ENCODE measurements at places on chromosomes 5 and 9.

- no peak for DNase-seq
Observed at GRCh38 chr5:142826741-142827492, 56.7 kb downstream of the ARHGAP26 start.

DNA sequence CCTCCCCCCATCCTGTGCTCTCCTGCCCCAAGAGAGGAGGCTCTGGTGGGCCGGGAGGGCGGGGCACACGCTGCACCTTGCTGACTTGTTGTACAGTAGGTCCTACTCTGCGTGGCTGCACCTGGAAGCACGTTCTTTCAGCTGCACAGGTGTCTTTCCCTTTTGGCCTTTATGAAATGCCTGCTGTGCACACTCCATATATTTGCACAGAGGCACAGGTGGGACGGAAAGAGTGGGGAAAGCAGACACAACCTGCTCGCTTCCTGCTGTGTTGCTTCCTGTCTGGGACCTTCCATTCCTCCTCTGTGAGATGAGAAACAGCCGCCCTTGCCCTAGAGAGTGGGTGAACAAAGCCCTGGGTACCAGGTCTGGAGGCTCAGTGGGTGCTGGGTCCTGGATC, 4.8 kb downstream of the USP20 start:
- DNase-seq, result no peak

- no peak for DNase-seq
Observed at GRCh38 chr9:100698945-100699344, 121.1 kb downstream of the CAVIN4 start.

GRCh38 chr5:51278539-51278938, 104.7 kb upstream of the ISL1 start:
- no peak for DNase-seq

GRCh38 chr9:131748411-131748955, 8.6 kb upstream of the RAPGEF1 start:
- DNase-seq, result no peak

DNA sequence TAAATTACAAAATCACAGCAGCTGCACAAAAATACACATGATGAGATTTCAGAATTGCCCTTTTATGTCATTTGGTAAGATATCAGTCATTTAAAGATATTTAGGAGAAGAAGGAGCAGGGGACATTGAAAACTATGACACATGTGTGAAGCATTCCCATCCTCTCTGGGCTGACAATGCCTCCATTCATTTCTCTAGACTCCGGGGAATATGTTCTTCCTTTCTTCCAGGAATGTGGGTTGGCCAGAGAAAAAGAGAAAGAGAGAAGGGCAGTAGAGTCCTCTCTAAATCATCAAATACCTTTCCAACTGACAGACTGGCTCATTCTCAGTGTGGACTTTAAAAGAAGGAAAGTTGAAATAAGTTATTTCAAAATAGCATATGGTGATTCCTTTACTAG, 205.6 kb upstream of the ADAMTSL1 start:
- DNase-seq, result no peak

DNA sequence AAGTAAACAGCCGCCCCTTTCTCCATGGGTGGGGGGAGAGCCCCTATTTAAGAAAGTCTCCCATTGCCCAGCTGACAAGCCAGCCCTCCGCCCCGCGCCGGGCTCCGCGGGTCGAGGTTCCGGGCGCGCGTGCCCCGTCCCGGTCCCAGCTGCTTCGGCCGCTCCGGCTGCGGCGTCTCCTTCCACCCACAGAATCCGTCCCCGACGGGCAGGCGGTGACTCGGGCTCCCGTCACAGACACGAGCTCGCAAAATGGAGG, 223 bp downstream of the NR3C1 start:
- DNase-seq, result no peak

DNA sequence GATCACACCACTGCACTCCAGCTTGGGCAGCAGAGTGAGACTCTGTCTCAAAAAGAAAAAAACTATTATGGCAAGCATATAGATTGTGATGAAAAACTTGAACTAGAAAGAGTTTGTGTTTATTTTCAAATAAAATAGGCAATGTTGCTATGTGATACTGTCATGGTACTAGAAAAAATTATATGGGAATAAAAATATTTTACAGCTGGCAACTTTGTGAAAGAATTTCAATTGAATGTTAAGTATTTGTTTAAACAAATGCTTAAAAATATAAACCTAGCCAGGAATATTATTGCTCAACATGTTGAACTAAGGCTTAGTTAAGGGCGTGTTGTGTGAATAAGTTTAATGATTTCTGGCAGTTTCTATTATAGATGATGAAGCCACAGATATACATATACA, 31.7 kb downstream of the HSDL2 start:
- no peak for DNase-seq

DNA sequence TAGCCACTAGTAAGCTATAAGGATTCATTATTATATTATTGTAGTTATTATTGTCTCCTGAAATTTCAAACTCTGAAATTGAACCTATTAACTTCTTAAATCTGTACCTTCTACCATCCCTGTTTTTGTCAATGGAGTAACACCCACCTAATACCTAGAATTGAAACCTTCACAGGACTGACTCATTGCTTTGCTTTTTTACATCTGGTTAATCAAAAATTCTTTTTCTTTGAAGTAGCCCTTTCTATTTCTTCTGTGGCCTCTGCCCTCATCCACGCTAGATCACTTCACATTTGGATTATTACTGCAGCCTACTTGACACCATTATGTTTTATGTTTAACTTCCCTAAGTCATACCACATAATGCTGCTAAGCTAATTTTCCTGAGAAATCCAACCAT, 35.6 kb downstream of the RBM27 start:
- DNase-seq, result no peak

GRCh38 chr5:56270058-56270457, 36.9 kb upstream of the ANKRD55 start:
- DNase-seq, result no peak

DNA sequence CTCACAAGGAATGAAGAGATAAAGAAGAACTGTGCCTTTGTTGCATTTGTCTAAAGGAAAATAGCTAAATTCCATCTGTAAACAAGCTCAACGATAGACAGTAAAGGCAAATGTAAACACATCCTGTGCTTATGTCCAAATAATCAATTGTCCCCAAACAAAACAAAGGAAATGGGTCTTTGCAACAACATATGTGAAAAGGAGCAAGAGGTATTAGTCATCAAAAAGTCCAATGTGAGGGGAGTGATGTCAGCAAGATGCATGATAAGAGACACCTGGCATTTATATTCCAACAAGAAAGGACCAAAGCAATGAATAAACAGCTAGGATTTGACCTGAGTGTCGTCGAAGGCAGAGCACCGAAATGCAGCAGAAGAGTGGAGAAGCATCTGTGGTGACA, 209.1 kb downstream of the ASTN2 start:
- DNase-seq, result no peak

GRCh38 chr9:12497790-12498189, 195.4 kb upstream of the TYRP1 start:
- DNase-seq, result no peak

- DNase-seq, result no peak
Observed at GRCh38 chr9:114210691-114211276, 55.4 kb downstream of the COL27A1 start.

- DNase-seq, result no peak
Observed at GRCh38 chr5:178465861-178466288, 124.3 kb downstream of the COL23A1 start.

GRCh38 chr9:2666569-2666968, 45.0 kb downstream of the VLDLR start:
- no peak for DNase-seq

DNA sequence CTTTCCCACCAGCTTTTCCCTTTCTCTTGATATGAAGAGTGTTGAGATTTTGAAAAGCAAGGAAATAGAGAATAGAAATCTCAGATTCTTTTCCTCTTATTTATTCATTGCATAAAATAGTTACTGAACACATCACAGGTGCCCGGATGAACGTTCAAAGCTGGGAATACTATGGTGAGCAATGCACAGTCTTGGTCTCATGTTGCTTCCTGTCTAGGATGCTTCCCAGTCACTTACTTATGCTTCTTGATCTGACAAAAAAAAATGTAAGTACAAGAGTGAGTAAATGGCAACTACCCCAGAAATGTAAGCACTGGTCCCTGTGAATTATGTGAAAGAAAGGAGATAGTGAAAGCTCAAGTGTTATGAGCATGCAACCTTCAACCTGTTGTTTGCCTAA, 153.5 kb upstream of the S1PR3 start:
- no peak for DNase-seq

GRCh38 chr9:37239224-37239859, 119.0 kb downstream of the ZCCHC7 start:
- DNase-seq, result no peak

DNA sequence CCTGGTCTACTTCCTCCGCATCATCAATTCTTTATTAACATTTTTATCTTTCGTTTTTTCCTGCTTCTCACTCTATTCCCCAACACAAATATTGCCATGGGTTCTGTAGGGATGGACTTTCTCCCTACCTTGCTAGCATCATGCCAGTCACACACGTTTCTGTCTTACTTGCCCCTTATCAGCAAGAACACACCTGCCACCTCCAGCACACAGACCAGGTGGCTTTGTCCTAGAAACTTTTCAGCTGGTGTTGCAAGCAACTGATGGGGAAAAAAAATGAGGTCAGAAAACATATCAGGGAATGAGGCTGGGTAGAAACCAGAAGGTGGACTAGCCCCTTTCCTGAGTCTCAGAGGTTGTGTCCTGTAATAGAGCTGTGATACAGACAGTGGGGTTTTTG, 5.8 kb downstream of the SH3RF2 start:
- no peak for DNase-seq

GRCh38 chr5:95609711-95610110, 10.2 kb upstream of the GPR150 start:
- no peak for DNase-seq

- DNase-seq, result peak; percentile 77
Observed at GRCh38 chr5:113294311-113295110, 140.3 kb downstream of the TSSK1B start.

GRCh38 chr9:132494857-132495256, 84.8 kb downstream of the CFAP77 start:
- DNase-seq, result no peak

DNA sequence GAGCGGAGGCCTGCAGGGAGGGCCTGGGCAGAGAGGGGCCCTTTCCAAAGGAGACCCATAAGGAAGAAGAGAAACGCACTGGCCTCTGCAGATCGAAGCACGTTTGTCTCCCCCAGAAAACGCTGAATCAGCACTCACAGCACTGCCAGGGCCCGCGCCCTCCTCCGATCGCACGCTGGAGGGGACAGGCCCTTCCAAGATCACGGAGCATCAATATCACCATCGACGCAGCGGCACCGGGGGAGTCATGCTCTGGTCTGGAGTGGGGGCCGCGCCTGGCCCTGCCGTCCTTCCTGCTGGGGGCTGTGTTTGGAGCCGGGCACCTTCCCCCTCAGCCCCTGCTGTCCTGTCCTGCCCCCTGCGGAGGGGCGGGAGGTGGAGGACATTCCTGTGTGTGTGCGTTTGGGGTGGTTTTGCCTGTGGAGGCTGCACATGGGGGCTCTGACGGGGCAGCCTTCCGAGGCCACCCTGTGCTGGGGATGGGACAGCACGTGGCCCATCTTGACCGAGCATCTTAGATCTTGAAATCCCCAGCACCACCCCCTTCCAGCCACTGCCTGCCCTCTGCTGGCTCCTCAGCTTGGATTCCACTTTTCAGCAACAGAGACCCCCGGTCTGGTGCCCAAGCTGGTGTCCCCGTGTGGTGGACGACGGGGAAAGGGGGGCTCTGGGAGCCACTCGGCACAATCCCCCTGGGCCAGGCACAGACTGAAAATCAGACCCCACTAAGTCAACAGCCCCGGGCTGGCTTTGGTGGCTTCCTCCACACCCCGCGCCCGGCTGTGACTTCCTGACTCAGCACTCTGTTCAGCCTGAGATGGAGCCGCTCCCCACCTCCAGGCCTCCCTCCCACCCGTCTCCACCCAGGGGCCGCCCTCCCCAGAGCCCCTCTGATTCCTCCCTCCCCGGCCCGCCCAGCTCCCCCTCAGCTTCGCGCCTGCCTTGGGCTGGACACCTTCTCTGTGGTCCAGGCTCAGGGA, 8.3 kb downstream of the TMEM250 start:
- peak; percentile 41 for DNase-seq

DNA sequence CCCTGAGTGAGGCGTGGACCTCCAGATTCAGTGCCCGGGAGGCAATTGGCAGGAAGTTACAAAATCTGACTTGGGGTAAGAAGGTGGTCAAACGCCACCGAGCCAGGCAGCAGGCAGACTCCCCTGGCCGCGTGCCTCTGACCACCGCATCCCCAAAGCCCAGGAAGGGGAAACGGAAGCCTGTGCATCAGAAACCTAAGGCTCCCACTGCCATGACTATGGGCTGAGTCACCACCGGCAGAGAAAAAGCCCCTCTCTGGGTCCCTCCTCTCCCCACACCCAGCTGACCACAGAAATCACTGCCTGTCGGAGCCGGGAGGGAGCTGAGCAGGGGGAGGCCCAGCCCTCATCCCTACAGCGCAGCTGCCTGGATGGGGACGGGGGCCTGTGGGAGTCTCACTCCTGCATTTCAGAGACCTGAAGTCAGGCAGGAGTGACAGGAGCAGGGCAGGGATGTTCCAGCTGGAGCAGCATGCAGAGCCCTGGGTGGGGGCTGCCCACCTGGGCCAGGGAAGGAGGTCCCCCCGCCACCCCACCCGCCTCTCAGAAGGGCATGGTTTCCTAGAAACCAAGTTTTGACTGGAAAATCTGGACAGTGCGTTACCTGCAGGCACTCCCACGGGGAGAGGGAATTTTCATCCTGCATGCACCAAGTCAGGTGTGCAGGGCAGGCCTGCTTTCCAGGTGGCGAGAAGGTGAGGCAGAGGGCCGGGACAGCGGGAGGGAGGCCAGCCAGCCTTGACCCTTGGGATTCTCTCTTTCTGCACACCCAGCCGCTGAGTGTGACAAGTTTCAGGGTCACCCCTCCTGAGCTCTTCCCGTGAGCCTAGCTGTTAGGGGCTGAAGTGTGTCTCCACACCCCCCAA, 68.2 kb downstream of the LRSAM1 start:
- peak; percentile 44 for DNase-seq

DNA sequence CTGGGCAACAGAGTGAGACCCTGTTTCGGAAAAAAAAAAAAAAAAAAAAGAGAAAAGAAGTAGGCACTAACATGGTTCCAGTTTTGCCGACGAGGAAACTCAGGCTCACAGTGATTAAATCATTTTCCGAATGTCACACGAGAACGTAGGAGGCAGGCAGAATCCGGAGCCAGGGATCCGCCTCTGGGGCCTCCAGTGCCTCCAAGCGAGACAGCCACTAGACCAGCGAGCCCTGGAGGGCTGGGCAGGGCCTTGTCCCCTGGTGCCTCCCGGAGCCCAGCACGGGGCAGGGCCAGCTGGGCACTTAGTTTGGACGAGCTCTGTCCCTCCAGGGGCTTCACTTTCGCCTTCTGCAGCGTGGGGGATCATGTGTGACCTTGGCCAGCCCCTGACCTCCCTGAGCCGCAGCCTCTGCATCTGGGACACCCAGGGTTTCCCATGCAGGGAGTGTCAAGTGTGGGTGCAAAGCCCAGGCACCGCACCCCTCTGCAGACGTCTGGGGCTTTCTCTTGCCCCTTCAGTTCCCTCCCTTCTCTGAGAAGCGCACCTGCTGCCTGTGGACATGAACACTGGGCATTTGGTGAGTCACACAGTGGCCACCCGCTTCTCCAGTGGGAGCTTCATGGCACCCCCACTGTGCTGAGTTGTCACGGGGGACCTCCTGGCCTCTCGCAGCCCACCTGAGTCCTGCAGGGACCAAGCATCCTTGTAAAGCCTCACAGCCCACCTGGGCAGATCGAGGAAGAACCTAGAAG, 80.3 kb downstream of the RXRA start:
- no peak for DNase-seq

GRCh38 chr5:25285136-25285535, 640.4 kb upstream of the CDH10 start:
- DNase-seq, result no peak

GRCh38 chr9:95204710-95205109, 112.8 kb downstream of the FANCC start:
- DNase-seq, result no peak
